Testis (tissue), 5 donors: ENCODE measurements at places on chromosomes 2 and 18.

GRCh38 chr2:240259201-240259923, 118.9 kb upstream of the OTOS start:
- DNase-seq = peak; percentile 90

DNA sequence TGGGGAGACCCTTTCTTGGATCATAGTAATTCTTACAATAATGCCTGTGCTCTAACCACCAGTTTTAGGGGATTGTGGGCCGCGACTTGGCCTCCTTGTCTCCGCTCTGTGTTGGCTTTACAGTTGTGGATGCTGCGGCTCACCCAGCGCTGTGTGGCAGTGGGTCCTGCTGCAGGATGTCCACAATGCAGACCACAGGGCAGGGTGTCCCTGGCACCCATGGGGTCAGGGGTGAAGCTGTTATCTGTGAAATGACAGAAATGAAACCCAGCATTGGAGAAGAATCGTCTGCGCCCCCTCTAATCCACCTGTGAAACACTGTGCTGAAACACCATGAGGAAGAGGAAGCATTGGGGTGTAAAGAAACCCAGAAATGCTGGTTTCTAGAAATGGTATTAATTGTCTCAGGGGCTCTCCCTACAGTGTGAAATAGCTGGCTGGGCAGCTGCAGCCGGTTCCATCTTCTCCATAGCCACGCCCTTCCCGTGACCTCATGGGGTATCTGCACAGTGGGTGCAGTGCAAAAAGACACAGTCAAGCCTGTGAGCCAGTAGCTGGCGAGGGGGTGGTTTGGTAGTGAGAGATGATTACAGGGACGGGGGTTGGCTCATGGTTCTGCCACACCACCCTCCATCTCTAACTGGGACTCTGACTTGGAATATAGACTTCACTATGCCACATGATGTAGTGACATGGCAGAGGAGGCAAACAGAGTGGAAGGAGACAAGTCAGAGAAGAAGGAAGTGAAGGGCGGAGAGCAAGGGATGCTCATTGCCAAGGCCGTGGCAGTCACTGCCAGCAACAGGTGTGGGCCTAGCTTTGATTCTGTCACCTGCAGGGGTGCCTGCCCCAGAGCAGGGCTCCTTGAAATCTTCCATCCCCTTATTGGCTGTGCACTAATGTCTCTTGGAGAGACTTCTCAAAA, 16.2 kb downstream of the INPP4A start:
- DNase-seq = no peak

GRCh38 chr2:603869-604268, 73.3 kb downstream of the TMEM18 start:
- no peak for DNase-seq

DNA sequence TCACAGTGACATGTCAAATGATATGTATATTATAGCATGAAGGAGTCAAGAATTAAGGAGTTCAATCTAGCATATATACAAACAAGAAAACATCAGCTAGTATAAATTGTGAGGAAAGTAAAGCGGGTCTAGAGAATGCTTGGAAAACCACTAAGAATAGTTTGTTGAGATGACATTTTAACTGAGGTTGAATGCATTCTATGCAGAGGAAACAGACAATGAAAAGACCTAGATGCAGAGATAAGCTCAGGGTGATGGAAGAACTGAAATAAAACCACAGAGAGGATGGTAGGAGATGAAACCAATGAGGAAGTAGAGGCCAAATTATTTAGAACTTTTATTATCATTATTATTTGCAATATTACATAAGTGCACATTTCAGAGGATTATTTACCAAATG, 803.6 kb upstream of the FANCL start:
- no peak for DNase-seq

DNA sequence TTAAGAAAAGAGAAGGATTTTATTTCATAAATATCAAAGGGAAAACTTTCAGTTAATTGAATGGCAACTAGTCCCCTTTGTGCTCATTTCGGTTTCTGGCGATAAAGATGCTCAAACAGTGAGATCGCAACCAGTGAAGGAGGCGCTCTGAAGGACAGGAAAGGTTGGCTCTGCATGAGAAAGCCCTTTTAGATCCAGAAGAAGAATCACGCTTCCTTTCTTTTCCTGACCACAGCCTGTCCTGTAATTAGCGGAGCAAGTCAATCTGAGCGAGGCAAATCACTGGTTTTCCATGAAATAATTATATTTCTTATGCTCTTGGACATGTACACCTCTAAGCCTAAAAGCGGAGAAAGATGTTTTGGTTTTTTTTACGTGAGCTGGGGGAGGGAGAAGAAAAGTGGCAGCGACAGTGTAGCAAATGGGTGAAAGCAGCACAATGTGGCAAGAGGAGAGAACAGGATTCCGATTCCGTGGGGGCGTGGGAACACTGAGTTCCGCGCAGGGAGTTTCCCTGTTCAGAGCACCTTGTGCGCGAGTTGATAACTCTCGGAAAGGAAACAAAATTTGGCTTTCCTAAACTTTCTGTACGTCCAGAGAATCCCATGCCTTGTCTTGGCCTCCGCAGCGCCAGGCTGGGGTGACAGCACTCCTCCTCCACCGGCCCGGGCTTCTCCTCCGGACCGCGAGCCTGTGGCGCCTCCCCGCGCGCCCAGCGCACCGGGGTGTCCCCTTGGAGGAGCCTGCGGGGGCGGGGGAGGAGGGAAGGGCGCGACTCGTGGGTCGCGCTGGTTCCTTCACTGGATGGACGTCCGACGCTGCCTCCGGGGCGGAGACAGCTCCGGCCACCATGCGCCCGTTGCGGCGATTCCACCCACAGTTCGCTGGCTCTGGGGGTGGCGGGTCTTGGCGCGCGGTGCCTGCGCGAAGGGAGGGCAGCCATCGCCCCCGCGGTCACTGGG, 620 bp upstream of the SLC9A2 start:
- peak; percentile 61 for DNase-seq
